ENCODE measurements at places on chromosomes 12 and 14.

- no peak for DNase-seq
These were observed 34.0 kb upstream of the CLMN start for GRCh38 chr14:95353664-95354063.

GRCh38 chr14:68936476-68936875, 42.6 kb downstream of the ACTN1 start:
- no peak for DNase-seq

DNA sequence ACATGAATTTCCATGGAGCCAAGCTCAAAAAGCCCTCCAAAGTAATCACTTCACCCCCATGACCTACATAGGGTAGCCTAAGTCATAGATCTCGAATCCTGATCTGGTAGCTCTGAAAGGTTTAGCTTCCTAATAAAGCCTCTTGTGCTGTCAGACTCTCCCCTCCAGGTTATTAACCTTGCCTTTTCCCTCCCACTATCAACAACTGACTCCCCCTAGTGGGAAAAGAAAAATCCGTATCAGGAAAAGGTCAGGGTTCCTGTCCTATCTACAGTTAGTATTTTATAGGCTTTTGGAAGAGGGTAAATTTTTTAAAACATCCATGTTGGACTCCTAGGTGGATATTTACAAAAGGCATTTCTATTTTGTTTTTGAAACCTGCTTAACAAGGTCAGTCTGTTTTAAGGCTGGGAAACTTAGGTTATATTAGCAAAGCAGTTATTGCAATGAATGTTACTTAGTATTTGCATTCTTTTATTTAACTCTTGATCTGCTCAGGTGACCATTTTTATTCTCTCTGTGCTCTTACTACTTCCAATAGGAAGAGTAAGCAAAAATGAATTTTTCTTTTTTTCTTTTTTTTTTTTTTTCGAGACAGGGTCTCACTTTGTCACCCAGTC, 8.0 kb downstream of the YY1 start:
- DNase-seq: no peak

DNA sequence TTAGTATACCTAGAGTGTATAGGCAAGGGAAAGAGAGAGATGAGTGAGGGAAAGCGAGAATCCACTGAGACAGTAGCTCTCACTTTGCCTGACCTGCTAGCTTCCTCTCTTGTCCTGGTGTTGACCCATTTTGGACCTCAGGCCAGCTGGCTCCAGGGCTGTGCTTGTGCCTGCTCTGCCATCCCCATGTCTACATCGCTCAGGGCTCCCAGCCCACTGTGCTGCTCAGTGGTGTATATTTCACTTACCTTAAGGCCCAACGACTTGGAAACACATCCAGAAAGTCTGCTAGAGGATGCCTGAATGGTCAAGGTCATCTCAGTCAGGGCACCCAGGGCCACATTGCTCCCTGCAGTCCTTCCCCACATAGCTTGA, 964 bp upstream of the SERPINA4 start:
- DNase-seq: no peak

DNA sequence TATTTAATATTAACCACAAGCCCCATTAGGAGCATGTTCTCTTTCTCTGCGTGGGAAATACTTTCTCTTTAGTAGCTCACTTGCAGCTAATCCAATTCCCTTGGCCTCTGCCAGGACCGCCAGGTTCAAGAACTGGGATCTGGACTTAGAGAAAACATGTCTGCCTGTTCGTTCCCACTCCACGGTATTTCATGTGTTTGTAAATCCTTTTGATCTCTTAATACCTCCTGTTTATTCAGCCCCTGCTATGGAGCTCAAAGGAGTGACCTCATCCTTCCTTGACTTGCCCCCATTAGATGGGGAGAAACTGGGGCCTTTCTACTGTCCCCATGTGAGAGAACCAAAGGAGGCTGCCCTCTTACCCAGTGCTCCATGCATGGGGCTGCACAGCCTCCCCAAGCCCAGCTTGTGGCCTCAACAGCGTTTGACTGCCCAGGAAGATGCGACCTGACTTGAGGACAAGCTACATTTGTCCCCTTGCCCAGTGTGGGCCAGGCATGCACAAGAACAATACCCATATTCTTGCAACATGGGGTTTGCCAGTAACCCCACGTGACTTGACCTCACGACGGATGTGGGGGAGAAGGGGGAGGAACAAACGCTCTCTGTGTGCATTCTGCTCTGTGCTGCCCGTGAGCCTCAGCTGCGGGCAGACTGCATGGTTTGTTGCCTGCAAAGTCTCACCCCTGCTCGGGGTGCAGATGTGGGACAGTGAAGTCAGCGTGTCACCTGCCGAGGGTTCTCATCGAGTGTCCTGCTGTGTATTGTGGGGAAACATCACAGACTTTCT, 30.3 kb downstream of the CD9 start:
- peak; percentile 48 for DNase-seq

- no peak for DNase-seq
These were observed 2.8 kb downstream of the CDK2AP1 start for GRCh38 chr12:123268850-123269249.

- no peak for DNase-seq
These were observed 305.2 kb upstream of the PDE3A start for GRCh38 chr12:20063116-20063515.

- no peak for DNase-seq
These were observed 91.5 kb upstream of the ZFP36L1 start for GRCh38 chr14:68884031-68885030.

GRCh38 chr12:96329018-96329417, 71.2 kb downstream of the CDK17 start:
- no peak for DNase-seq

GRCh38 chr12:125552295-125552694, 487.1 kb downstream of the AACS start:
- no peak for DNase-seq

DNA sequence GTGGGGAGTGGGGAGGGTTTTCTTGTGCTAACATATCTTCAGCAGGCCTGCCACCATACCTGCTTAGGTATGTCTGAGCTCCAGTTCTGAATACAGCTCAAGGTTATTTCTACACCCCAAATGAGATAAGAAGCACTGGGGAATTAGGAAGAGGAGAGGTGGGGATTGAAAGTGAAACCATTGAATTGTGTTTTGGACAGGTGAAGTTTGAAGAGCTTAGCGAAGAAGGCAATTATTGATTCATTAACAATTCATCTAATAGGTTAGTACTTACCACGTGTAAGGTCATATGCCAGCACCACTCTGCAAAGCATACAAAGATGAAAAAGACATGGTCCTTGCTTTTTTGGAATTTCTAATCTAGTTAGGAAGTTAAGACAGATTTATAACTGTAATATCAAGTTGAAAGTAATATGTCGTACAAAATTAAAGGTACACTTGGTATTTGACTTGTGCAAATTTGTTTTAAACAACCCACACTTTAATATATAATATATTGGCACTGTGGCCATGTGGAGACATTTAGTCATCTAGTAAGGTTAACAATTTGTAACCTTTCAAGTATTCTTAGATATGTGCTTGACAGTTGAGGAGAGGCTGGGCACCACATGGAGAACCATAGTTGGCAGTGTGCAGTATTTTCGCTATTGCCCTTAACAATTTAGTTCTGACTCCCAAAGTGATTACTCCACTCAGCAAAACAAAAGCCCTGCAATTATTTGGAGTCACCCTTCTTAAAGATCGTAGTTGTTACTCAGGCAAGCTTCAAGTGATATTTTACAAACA, 3.6 kb downstream of the SMCO3 start:
- no peak for DNase-seq

DNA sequence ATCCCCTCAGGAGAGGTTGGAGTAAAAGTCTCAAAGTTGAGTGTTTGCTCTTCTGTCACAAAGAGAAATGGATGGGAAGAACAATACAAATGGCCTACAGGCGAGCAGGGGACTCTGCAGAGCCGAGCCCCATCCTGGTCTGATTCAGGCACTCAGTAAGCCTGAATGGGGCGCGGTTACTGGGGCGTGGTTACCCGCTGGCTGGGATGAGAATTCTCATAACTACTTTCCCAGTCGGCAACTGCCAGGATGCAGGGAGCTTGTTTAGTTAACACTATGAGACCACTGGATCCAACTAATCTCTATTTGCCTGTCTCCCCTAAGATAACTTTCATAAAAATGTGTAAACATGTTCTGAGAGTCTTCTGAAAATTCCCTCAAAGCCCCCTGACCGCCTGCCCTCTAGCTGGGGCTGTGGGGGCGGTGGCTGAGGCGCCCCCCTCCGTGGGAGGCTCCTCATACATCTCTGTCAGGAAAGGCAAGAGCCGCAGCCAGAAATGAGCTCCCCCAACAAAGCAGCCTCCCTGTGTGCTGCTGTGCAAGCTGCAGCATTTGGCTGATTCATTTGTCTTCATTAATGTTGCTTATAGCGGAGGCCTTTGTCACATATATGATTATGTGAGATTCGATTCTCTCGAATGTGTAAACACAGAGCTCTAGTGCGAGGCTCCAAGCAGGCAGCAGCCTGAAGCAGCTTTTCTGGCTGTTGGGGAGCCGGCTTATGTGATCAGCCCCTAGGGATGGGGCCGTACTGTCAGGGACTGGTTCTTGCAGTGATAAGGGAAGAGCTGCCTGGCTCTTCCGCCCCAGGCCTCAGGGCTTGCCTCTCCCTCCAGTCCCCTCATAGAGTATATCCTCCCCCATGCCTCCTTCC, 126.1 kb upstream of the ARHGAP5 start:
- DNase-seq: no peak

GRCh38 chr12:125114365-125115141, 49.3 kb downstream of the AACS start:
- DNase-seq: no peak

DNA sequence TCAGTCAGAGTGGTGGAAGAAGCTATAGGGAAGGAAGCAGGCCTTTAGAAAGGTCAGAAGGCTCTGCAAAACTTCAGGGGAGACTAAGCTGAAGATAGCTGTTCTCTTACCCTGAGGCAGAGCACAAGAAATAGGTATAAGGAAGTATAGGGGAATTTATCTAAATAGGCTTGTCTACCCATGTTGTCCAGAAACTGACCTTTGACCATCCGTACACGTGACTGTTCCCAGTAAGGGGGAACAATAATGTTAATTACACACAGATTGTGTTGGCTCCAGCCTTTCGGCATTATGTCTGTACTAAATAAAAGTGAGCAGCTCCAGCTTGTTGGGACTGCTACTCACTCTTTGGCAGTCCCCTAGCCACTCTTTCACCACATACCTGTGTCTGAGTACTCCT, 59.0 kb downstream of the SLCO1B1 start:
- no peak for DNase-seq

GRCh38 chr14:67584978-67585377, 15.1 kb downstream of the PIGH start:
- no peak for DNase-seq
